ENCODE measurements at places on chromosomes 7 and 10.

DNA sequence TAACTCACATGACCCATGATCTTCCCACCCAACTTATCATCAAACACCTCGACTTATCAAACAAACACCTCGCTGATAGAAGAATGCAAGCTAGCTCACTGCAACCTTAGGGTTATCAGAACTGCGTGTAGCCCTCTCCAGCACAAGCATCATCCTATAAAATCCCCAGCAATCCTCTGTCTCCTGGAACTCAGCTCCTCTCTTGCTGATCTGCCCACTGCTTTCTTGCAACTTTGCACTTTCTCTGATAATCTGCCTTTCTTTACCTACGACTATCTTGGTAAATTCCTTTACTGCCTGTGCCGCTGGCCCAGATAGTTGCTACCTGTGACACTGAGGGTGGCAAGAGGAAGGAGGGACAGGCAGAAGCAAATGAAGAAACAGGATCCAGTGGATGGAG is 210.9 kb downstream of the ACTR3B start:
- no peak for DNase-seq

- DNase-seq, result no peak
These were observed 331.0 kb downstream of the PRPF18 start for GRCh38 chr10:13917791-13918190.

- DNase-seq, result no peak
These were observed 2.2 kb downstream of the GUSB start for GRCh38 chr7:65979583-65980477.

DNA sequence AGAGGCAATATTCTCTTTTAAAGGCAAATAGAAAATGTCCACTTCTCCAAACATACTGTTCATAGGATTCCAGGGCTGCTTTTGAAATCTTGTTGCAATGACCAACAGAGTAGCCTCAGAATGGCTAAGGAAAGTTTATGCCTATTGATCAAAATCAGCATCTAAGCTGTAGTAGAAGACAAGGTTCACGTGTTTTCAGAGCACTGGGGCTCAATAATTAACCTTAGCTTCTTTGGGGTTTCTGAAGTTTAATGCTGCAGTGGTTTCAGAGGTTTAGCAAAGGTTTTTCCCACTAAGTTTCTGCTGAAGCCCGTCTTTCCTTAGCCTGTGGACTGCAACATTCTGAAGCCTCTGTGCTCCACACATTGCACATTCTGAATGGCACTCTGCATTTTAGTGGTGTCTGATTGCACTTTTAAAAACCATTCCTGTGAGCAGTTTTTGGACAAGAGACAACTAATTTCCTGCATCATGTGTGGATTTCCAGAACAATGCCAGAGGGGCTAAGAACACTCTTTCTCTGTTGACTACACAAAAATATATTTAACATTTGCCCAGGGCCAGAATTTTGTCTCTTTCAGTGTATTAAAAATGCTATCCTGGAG is 342.5 kb downstream of the PTEN start:
- no peak for DNase-seq

DNA sequence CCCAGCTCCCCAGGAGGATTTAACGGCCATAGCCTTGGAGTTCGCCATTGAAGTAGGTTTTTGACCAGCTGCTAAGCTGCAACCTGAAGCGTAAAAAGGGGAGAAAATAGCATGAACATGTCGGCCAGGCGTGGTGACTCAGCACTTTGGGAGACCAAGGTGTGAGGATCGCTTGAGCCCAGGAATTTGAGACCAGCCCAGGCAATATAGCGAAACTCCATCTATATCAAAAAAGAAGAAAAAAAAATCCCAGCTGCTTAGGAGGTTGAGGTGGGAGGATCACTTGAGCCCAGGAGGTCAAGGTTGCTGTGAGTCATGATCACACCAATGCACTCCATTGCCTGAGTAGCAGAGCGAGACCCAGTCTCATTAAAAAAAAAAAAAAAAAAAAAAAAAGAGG is 32.2 kb upstream of the MCU start:
- no peak for DNase-seq
